ENCODE measurements at places on chromosomes 2 and 18. TPM values are rescaled to one million over a fixed set of nuclear protein-coding genes. Genes with fewer than 3 reads are reported as not detected.

GRCh38 chr2:160343404-160343803, 143.3 kb upstream of the ITGB6 start:
- no peak for DNase-seq

- DNase-seq = no peak
Observed at GRCh38 chr18:22185771-22186386, 16.5 kb downstream of the GATA6 start.

GRCh38 chr2:68238955-68239822, 13.1 kb downstream of the PPP3R1 start:
- no peak for DNase-seq

- DNase-seq = no peak
Observed at GRCh38 chr2:216651351-216651881, 18.2 kb downstream of the IGFBP2 start.

- no peak for DNase-seq
Observed at GRCh38 chr18:7626922-7627440, 59.9 kb downstream of the PTPRM start.

DNA sequence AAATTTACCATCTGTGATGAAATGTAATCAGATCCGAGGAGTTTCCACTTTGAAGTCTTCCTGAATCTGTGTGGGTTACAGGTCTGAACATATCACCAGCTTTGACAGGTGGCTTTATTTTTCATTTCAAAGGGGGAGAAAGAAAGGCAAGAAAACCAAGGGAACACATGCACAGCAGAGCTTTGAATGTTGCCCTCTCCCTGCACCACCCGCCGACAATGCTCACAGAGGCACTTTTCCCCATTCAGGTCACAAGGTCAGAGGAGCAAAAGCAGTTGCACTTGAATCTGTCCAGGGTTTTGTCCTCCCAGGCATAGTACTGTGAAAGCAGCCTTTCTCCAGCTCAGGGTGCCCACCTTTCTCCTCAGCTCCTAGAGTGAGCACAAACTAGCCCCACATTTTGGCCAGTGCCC, 130.2 kb downstream of the OSR1 start:
- DNase-seq = no peak

GRCh38 chr2:173346035-173346434, 8.6 kb upstream of the CDCA7 start:
- DNase-seq = no peak

The CFC1B gene
- total RNA-seq = not detected

The OSR1 gene
- total RNA-seq = not detected

DNA sequence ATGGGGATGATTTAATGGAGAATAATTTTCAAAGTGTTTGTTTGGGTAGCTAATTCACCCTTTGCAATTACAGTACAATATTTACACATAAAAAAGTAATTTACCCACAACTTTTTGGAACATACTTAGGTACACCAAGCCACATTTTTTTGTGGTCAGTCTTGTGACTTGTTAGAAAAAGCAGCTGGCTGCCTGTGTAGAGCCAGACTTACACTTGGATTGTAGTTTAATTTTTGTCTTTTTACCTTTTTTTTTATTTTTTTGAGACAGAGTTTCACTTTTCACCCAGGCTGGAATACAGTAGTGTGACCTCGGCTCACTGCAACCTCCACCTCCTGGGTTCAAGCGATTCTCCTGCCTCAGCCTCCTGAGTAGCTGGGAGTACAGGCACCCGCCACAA, 45.4 kb downstream of the RALBP1 start:
- DNase-seq = no peak

DNA sequence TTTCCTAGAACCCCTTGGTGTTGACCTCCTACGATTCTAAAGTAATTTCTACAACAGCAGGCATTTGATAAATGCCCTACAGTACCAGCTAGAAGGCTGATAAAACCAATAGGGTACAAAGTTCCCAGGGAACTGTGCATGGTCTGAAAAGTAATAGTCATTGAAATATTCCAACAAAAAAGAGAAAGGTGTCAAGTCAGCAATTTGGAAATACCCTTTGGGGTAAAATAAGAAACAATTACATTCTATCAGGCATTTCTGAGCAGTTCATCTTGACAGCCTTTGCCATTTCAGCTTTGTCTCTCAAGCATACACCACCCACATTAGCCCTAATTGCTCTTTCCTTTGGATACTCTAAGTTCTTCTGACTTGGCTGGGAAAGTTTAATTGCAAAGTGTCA, 542.9 kb upstream of the DDX18 start:
- DNase-seq = no peak

The GCG gene
- not detected for total RNA-seq

- no peak for DNase-seq
Observed at GRCh38 chr2:235162082-235162836, 210.4 kb downstream of the SH3BP4 start.

DNA sequence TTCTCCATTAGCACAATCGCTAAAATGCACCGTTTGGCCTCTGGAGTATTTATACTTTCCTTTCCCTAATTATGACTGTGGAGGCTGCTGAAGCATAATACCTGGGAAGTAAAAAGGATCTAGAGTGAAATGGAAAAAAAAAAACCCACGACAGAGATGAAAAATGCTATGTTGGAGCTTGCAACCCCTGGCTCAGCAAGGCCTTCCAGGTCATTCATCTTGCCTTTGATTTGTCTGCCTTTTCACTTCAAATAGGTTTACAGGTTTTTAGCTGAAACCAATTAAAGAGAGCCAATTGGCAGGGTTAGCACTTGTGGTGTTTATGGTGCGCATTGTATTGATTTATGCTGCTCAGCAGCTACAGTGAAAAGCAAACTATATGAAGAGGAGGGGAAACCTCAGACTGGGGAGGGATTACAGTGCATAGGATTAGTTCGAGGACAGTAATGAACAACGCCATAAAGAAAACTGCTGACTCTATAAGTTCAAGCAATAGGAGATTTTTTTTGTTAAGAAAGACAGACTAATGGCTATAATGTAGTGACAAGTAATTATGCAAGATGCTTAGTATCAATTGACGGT, 347.9 kb downstream of the MEIS1 start:
- DNase-seq = no peak

The EHD3 gene
- 0.41 TPM for total RNA-seq

- no peak for DNase-seq
Observed at GRCh38 chr2:158464426-158465281, 7.9 kb downstream of the PKP4 start.

DNA sequence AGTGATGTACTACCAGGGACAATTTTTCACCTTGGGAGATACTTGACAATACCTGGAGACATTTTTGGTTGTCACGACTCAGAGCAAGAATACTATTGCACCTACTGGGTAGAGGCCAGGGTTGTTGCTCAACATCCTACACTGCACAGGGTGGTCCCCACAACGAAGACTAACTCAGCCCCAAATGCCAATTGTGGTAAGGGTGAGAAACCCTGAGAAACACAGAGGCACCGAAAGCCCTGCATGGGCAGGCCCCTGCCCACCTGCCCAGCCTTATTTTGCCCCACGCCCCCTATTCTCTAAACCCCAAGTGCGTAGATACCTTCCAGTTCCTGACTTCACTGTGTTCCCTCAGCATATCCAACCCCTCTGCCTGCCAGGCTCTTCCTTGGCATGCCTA, 163.1 kb upstream of the PKDCC start:
- DNase-seq = no peak

GRCh38 chr2:55049821-55050099, 491 bp downstream of the RTN4 start:
- no peak for DNase-seq

- DNase-seq = peak; percentile 60
Observed at GRCh38 chr2:144382849-144383248, 137.1 kb downstream of the ZEB2 start.

The MC2R gene
- not detected for total RNA-seq

DNA sequence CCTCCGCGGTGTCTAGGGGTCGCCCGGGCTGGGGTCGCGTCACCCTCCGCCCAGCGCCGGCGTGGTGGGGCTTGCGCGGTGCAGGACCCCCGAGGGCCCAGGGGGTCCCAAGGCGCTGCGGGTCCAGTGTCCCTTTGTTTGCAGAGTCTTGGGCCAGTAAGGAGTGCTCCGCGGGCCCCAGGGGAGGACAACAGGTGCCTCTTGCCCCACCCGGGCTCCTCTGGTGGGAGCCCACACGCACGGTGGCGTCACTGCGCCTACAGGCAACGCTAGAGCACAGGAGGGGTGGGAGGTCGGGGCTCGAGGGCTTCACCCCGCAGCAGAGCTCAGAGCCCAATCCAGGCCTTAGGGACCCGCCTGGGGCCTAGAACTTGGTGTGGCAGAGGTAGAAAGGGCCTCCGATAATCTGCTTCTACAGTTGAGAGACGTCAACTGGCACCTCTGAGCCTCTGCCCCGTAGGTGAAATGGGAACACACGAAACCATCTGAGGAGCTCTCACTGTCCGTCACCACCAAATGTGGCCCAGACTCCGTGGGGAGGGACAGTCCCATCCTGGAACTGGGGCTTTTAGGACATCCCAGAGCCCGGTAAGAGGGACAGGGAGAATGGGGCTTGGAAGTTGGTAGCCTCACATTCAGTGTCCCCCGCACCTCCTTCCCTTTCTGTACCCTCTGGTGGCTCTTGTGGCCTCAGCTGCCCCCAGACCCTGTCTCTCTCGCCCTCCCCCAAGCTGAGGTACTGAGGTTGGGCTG, 1.4 kb downstream of the ARID5A start:
- DNase-seq = peak; percentile 68

DNA sequence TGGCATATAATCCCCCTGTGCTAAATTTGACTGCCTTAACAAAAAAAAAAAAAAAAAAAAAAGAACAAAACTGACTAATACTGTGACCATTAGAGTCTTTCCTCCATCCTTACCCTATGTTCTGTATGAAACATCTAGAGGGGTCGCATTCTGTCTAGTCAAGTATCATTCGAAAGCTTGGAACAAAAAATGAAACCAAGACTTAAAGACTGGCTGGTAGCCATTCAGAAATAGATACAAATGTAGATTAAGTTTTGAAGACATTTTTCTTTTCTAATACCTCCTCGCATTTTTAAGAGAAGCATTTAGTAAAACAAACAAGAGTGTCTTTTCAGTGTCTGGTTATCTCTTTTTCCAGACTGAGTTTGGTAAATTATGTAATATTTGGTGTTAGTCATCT, 66.7 kb downstream of the SPATS2L start:
- DNase-seq = no peak

DNA sequence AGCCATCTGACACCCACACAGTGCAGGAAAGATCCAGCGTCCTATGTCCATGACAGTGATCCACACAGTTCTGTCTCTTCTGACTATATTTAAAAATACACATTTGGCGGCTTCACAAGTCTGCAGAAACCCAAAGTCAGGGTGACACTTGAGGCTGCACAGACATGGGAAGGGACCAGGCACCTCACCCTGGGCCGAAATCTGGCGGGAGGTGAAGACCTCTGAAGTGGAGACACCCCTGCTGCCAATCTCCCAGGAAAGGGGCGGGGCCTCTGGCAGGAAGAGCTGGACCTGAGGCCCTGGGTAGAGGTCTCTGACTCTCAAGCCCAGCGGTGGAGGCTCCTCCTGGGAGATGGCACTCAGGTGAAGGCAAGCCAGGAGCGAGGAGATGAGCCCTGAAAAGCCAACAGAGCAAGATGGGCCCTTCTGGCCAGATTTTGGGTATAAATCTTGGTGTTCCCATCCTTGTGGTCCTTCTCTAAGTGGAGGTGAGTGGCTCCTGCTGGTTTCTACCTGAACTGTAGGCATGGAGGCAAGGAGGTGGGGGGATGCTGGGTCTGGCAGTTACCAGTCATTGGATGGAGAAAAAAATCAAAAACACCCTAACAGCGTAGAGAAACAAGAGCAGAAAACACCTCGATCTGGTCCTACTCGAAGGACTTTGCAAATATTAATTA, 248.4 kb downstream of the HDAC4 start:
- no peak for DNase-seq

DNA sequence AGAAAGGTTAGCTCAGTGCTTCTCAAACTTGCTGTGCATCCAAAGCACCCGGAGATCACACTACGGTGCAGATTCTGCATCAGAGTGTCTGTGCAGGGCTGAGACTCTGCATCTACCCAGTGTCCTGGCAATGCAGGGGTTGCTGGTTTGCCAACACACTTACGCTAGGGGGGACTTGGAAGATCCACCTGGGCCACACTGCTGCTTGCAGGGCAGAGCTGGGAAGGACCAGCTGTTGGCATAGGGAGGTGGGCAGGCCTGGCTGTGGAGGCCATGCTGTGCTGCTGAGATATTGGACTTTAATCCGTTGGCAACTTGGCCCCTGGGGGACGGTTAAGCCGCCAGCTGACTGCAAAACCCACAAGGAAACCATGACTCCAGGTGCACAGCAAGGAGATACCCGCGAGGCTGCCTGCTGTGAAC, 397.6 kb upstream of the HS6ST1 start:
- DNase-seq = no peak

DNA sequence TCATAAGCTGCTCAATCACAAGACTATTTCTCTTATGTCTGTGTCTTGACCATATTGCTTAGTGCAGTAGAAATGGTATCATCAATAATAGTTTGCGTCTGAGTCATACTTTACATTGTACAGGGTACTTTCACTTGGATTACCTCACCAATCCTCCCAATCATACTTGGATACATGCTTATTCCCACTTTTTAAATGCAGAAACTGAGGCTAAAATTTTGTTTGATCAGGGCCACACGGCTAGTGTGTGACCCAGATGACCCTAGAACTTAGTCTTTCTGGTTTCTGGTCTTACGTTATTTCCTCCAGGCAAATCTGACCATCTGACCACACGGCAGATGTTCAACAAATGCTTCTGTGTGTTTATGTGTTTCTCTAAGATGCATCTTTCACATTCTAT, 23.8 kb upstream of the CCL20 start:
- DNase-seq = no peak

- DNase-seq = no peak
Observed at GRCh38 chr2:11031876-11032275, 120.1 kb downstream of the KCNF1 start.

DNA sequence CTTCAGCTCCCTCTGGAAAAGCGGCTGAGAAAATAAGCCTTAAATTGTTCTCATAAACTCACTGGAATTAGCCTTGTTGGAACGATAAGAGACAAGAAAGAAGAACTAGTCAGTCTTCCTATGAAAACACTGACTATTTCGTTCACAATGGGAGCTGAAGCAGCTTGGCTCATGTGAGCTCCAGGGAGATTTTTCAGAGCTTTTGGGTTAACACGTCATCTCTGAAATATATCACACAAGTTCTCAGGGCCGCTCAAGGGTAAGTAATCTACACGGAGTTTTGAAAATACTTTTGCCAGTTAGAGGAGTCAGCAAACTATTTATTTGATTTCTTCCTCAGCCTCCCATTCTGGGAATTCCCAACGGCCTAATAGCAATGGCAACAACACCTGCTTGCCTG, 316.2 kb upstream of the MGAT5 start:
- DNase-seq = no peak

The ABCG5 gene
- not detected for total RNA-seq

DNA sequence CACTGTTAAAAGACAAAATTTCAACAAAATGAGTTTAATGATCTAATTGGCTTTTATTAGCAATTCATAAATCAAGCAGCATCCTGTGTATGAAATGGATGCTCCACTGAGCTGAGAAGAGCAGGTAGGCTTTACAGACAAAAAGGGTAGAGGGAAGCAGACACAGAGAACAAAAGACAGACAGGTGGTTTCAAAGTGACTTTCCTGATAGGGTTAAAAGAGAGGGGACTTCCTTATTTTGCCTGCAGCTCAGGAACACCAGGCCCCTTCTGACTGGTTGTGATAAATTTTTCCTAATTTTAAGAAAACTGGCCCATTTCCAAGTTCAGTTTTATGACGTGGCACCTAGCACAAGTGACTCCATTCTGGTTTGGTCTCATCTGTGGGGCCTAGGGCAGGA, 11.9 kb downstream of the TEX51 start:
- no peak for DNase-seq

The DUSP2 gene
- total RNA-seq = 53.6 TPM

The DCC gene
- total RNA-seq = not detected

- DNase-seq = no peak
Observed at GRCh38 chr2:68391099-68391498, 26.0 kb downstream of the PLEK start.

The ANKRD30B gene
- total RNA-seq = not detected
